Naive thymus-derived CD4-positive, alpha-beta T cell (primary cell): ENCODE measurements at places on chromosomes 4 and X. TPM values are rescaled to one million over a fixed set of nuclear protein-coding genes. Genes with fewer than 3 reads are reported as not detected.

Gene KLB
- total RNA-seq = not detected in 2 replicates

Gene CEP135
- 38.8 TPM for total RNA-seq

Gene BTC
- not detected in 2 replicates for total RNA-seq

DNA sequence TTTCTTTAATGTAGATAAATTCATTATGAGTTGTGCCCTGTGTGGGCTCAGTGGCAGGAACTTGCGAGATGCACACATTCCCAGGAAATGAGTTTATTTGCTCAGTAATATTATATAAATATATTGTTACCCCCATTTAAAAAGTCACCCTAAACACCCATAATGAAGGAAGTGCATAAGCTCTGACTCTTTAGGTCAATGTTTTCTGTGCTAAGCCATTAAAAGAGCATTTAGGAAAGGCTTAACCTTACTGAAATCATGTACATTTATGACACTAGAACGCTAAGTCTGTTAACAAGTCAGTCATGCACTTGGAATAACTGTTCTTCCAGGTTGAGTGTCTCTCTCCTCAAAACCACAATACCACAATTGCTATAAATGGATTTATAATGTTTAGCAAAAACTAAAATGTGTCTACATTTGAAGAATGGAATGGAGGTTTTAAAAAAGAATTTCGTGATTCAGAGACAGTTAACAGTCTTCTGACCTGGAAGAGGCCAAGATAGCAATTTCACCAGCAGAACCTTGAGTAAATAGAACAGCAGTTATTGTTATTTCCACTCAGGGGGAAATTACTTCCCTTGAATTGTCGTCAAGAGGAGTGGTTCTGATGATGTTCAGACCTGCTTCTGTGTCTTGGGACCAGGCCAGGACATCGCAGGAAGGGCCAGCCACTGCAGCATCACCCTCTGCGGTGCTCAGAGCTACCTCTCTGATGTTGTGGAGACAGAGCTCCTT lies 91.1 kb upstream of the VEGFC start:
- no peak overlapping the region for H3K4me3 ChIP-seq
- H3K27me3 ChIP-seq = no peaks in the 10 kb centered on the region
- H3K4me1 ChIP-seq = no peaks in the 10 kb centered on the region
- H3K27ac ChIP-seq = no peak overlapping the region
- no peaks in the 10 kb centered on the region for H3K36me3 ChIP-seq

- H3K27ac ChIP-seq = no peak overlapping the region
- no peak for DNase-seq
- no peak overlapping the region for H3K4me3 ChIP-seq
- H3K27me3 ChIP-seq = no peaks in the 10 kb centered on the region
- H3K36me3 ChIP-seq = no peaks in the 10 kb centered on the region
- no peaks in the 10 kb centered on the region for H3K4me1 ChIP-seq
Observed at GRCh38 chrX:64186974-64187761, 18.3 kb downstream of the AMER1 start.

GRCh38 chr4:105386012-105386411 lies 87.8 kb downstream of the PPA2 start:
- H3K4me1 ChIP-seq = no peaks in the 10 kb centered on the region
- H3K27me3 ChIP-seq = no peaks in the 10 kb centered on the region

DNA sequence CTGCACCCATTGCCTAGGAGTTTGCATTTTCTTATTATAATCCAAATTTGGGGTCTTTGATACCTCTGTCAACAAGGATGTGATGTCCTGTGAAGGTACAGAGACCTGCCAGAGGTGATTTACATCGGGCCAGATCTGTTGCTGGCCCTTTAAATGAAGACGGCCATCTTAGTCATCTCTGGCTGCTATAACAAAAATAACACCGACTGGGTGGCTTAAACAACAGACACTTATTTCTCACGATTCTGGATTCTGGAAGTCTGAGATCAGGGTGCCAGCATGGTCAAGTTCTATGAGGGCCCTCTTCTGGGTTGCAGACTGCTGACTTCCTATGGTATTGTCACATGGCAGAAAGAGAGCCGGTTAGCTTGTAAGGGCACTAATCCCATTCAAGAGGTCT lies 75.7 kb downstream of the F11 start:
- no peaks in the 10 kb centered on the region for H3K27me3 ChIP-seq
- H3K27ac ChIP-seq = no peak overlapping the region
- no peak overlapping the region for H3K4me3 ChIP-seq
- DNase-seq = no peak

DNA sequence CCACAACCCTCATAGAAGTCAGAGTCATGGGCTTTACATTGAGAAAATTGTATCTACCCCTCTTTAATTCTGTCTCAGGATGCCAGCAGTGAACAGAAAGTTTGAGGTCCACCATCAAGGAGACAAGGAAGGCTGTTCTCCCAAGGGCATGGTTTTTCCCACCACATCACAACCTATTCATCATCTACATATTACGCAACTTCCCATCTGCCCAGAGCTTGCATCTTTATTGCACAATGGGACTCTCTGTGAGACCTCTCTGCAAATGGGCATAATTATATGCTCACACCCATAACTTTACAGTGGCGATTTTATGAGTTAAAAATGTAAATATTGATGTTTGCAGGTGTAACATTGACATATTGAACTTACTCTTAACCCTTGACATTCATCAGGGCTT lies 38.9 kb downstream of the PAGE2 start:
- H3K4me3 ChIP-seq = no peak overlapping the region
- H3K4me1 ChIP-seq = no peaks in the 10 kb centered on the region
- no peaks in the 10 kb centered on the region for H3K27me3 ChIP-seq
- H3K36me3 ChIP-seq = no peaks in the 10 kb centered on the region

- H3K4me1 ChIP-seq = no peaks in the 10 kb centered on the region
- no peaks in the 10 kb centered on the region for H3K36me3 ChIP-seq
- no peak for DNase-seq
- no peak overlapping the region for H3K27ac ChIP-seq
Observed at GRCh38 chr4:153748378-153748777, 11.4 kb downstream of the RNF175 start.

- H3K27ac ChIP-seq = no peak overlapping the region
- DNase-seq = no peak
Observed at GRCh38 chr4:113844369-113844768, 82.8 kb upstream of the CAMK2D start.

- no peak overlapping the region for H3K4me3 ChIP-seq
- no peak overlapping the region for H3K27ac ChIP-seq
- DNase-seq = no peak
- no peaks in the 10 kb centered on the region for H3K27me3 ChIP-seq
- no peaks in the 10 kb centered on the region for H3K36me3 ChIP-seq
Observed at GRCh38 chrX:100931925-100932285, 3.2 kb upstream of the XKRX start.

GRCh38 chr4:80507507-80507906 lies 172.0 kb downstream of the CFAP299 start:
- DNase-seq = no peak
- H3K4me1 ChIP-seq = no peaks in the 10 kb centered on the region
- H3K4me3 ChIP-seq = no peak overlapping the region
- H3K27me3 ChIP-seq = no peaks in the 10 kb centered on the region
- H3K36me3 ChIP-seq = no peaks in the 10 kb centered on the region

GRCh38 chr4:150278206-150278605 lies 200.0 kb downstream of the DCLK2 start:
- no peak overlapping the region for H3K27ac ChIP-seq
- no peaks in the 10 kb centered on the region for H3K36me3 ChIP-seq
- H3K4me1 ChIP-seq = no peaks in the 10 kb centered on the region
- H3K4me3 ChIP-seq = no peak overlapping the region

- no peak overlapping the region for H3K27ac ChIP-seq
- H3K36me3 ChIP-seq = no peaks in the 10 kb centered on the region
- no peaks in the 10 kb centered on the region for H3K4me1 ChIP-seq
- H3K4me3 ChIP-seq = no peak overlapping the region
- no peak for DNase-seq
Observed at GRCh38 chrX:130321550-130321949, 18.2 kb upstream of the SLC25A14 start.

- no peak for DNase-seq
- peaks cover 14% of the 10 kb centered on the region for H3K4me1 ChIP-seq
- H3K36me3 ChIP-seq = no peaks in the 10 kb centered on the region
Observed at GRCh38 chr4:13530823-13531624, 13.3 kb downstream of the NKX3-2 start.

DNA sequence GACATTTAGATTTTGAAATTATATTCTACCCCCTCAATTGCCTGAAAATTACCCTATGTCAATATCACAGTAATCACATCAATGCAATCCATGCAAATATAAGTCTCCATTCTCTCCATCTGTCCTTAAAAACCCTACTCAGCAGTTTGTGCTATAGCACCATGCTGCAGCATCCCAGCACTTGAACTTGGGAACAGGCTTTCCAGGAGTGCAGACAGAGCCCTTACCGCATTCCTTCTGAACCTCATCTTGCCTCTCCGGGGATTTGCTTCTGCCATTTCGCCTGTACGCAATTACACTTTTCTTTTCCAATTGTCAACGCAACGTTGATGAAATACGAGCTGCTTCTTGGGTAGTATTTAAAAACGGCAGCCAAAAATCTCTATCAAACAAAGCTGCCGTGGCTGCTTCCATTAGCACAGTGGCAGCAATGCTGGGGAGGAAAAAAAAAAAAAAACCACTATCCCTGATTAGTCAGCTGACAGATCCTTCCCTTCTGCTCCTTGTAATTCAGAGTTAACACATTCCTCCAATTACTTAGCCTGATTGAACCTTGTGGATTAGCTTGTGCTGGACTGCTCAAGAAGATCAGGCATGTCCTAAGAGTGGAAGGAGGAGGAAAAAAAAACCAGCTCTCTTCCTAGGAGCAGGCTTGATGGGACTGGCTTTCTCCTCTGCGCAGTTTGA lies 65.6 kb downstream of the MCF2 start:
- DNase-seq = no peak
- no peaks in the 10 kb centered on the region for H3K36me3 ChIP-seq
- no peaks in the 10 kb centered on the region for H3K4me1 ChIP-seq
